ENCODE measurements at places on chromosomes 6 and 20.

GRCh38 chr6:151804585-151805285, 2.7 kb upstream of the ESR1 start:
- DNase-seq, result no peak

GRCh38 chr6:53889365-53889764, 94.6 kb downstream of the LRRC1 start:
- DNase-seq, result no peak

DNA sequence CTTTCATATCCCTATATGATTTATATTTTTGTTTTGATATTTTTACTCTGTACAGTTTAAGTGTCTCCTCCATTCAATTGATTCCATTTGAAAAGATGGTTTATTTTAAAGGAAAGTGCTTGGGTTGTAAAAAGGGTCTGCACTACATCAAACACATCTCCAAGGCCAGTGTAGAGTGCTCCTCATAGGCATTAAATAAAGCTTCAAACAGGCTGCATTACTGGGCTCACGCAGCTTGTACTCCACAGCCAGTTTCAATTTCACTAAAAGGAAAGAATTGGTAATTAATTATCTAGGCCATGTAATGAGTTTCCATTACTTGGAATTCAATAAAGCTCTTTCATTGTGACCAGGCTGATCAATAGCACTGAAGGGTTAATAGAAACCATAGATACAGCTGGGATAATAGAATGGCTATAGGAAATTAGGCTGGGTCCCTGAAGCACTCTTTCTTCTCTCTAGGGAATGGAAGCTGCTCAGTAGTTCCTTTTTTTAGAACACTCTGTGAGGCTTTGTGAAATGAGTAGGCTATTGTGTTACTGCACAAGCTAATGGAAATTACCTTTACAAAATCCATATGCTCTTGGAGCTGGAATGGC, 442.2 kb downstream of the RNF144B start:
- DNase-seq, result no peak

- peak; percentile 53 for DNase-seq
Measured at GRCh38 chr20:881051-881782, 34.9 kb downstream of the ANGPT4 start.

DNA sequence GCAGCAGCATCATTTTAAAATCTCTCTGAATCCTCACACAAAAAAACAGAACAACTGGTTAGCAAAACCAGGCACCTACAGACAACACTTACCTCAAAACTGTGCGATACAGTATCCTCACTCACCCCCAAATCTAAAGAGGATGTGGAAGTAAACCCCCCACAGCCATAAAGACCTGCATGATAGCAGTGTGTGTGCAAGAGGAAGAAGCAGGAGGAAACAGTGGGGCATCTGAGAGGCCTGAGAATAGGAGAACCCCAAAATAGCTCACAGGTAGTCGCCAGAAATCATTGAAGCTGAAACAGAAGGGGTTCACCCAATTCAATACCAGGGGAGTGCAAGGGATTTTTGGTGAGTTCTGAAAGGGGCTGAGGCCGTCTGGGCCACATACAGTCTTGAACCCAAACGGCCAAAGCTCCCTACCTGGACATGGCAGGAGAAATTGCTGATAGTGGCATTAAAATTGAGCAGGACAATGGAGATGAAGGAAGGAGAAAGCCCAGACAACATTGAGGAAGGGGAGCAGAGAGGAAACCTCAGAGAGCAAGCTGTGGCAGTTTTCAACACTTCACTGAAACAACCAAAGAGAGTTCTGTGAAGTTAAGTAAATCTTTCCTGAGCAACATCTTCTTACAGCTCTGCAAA, 129.7 kb downstream of the FIG4 start:
- no peak for DNase-seq

DNA sequence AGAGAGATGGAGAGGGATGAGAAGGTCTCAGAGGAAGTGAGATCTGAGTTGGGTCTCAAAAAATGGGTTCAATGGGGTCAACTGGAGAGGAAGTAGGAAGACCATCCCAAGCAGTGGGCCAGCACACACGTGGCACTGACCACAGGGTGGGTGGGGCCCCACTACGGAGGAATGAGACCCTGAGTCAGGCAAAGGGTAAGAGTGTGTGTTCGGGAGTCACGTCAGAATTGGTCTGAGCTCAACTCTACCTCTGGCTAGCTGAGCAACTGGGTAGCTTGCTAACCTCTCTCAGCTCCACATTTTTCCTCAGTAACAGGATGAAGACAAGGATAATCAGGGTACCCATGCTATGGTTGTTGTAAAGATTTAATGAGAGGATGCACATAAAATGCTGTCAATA, 79.0 kb downstream of the TRERF1 start:
- DNase-seq, result no peak

DNA sequence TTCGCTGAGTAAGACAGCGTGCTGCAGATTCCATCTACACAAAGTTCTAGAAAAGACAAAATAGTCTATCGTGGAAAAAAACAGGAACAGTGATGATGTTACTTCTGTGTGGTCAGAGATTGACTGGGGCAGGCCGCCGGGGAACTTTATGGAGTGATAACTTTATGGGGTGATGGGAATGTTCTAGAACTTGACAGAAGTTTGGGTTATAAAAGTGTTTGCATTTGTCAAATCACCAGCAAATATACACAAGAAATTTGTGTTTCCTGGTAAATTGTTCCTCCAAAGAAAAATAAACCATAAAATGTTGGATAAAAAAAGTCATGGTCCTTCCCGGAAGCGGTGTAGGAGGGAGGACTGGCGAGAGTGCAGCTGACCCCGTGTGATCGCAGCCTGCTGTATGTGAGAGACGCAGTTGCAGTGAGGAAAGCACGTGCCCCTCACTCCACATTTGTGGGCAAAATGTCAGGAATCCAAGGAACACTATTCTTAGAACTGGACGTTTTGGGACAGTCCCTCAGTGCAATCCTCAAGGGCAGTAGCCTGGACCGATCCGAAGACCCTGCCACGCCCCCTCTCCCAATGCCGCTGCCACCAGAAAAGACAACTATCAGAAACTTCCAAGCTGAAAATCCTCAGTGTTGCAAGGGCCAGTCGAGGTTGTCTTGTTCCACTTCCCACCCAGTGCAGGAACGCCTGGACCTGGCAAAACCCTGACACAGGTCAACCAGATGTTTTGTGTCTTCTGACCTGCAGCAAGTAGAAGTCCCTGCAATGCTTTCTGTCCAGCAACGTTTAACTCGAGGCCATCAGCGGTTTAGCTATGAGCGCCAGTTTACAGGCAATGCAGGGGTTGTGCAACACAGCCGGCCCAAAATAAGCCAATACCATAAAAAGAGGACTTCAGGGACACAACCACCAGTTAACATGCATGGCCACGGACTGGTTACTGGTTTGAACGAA, 80.5 kb upstream of the QKI start:
- no peak for DNase-seq

GRCh38 chr6:15569035-15569995, 93.5 kb downstream of the DTNBP1 start:
- DNase-seq, result no peak

DNA sequence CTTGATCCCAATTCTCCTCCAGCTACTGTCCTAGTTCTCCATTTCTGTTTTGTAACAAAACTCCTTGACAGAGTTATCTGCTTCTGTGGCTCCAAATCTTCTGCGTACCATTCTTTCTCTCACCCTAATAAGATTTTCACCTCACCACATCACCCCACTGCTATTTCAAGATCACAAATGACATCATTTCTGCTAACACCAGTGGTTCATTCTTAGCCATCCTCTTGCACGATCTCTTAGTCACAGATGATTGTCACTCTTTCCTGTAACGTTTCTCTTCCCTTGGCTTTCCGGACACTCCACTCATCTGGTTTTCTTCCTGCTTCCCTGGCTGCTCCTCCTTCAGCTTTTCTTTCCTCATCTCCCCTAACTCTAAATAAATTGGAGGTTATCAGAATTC, 56.8 kb upstream of the FABP7 start:
- DNase-seq, result peak; percentile 6

DNA sequence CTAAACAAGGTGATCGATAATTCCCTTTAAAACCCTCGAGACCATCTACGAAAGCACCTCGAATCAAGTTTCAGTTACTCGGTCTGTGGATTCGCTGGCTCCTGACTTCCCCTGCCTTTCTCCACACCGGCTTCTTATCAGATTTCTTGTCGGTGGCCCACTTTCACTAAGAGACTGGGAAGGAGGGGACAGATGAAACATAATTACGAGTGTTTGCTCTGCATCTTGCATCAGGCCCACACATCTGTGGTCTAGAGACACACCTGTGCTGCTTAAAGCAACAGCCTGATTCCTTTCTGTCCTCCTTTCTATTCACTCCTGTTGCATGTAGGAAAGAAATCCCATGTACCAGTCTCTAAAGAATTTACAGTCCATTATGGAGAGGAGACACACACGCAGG, 37.7 kb downstream of the INSM1 start:
- DNase-seq, result no peak

DNA sequence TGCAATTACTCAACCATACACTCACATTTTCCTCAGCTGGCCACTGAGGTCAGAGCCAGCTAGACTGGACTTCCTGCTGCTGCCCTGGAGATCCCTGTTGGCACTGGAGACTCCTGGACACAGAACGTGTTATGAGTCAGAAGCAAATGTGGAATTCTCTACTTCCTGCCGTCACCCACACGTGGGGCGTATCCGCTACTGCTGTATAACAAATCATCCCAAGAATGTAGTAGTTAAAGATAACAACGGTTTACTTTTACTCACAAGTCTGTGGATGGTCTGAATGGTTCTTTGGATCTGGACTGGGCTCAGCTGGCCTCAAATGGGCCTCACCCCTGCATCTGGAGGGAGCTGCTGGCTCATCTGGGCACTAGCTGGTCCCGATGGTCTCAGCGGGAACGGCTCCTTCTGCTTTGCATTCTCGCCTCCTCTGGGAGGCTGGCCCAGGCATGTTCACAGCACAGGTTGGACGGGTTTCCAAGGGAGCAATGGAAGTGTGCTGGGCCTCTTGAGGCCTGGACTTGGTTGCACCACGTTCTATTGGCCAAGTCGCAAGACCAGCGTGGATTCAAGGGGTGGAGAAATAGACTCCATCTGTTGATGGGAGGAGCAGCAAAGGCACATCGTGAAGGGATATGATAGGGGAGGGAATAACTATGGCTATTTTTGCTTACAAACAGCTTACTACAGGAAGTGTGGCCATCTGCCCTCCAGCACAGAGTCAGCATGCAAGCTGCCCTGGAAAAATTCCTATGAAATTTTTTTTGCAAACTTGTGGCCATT, 118.5 kb downstream of the SNX5 start:
- peak; percentile 92 for DNase-seq

- no peak for DNase-seq
Measured at GRCh38 chr20:32964575-32964974, 39.7 kb downstream of the SUN5 start.

DNA sequence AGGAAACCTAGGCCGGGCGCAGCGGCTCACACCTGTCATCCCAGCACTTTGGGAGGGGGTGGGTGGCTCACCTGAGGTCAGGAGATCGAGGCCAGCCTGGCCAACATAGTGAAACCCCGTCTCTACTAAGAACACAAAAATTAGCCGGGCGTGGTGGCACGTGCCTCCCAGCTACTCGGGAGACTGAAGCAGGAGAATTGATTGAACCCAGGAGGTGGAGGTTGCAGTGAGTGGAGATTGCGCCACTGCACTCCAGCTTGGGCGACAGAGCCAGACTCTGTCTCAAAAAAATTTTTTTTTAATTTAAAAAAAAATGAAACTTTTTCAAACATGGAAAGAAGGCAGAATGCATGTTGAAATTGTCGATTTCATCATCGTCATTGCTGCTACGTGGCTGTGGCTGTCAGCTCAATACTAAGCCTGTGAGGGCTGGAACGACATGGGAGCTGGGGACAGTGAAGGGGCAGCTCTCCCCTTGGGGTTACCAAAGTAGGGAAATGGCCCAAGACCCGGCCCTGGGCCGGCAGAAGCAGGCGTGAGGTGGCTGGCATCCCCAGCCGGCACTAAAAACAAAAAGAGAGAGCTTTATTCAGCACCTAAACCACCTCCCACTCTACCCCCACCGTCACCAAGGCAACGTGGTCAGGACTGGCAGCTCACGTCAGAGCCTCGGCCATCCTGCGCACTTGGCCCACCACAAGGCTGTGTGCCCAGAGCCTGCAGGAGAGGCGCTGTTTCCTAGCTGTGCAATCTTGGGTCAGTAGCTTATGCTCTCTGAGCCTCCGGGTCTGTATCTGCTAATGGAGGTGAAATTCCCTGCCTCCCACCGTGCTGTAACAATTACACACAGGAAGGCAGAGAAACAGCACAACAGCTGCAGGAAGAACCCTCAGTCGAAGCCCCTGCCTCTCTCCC, 30.8 kb downstream of the AGPAT4 start:
- DNase-seq, result no peak

DNA sequence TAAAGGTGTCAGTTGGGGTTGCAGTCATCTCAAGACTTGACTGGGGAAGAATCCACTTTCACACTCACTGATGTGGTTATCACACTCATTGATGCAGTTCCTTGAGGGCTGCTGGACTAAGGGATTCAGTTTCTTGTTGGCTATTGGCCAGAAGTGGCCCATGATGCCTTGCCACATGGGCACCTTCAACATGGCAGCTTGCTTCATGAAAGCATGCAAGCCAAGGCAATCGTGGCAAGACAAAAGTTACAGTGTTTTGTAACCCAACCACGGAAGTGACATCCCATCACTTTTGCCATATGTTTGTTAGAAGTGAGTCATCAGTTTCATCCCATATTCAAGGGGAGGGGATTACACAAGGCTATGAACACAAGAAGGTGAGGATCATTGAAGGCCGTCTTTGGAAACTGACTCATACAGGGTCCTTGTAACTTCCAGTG, 3.8 kb upstream of the RANBP9 start:
- no peak for DNase-seq

DNA sequence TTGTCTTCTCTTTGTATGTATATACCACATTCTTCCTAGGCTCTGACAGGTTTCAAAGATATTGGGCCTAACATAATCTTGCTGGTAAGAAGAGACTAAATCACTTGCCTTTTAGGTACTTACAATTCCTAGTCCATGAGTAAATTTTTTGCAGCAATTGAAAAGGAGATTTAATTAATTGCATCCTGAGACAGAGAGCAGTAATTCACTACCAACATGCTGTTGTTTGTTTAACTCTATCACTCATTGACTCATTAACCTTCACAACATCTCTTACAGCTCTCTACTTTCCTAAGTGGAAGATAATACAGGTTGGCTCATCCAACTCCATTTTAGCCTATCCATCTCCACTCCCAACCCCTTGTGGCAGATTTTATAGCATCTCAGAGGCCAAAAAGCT, 280.4 kb downstream of the ALDH8A1 start:
- DNase-seq, result no peak

DNA sequence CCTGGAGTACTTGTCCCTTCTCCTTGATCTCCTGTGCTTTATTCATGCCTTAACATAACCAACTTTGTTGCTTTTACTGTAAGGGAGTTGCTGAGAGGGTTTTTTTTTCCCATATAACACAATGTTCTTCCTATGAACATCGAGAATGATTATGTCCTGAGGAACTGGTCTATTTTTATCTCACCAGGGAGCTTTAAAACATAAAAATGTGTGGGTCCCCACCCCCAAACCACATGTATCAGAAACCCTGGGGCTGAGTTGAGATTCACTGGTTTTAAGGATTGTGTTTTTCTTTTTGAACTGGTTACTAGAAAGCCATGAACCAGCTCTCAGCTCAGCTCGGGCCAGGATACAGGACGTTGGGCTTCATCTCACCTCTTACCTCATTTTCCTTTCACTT, 118.5 kb upstream of the JAG1 start:
- DNase-seq, result no peak
